ENCODE measurements at places on chromosomes 5 and 9. TPM values are rescaled to one million over a fixed set of nuclear protein-coding genes. Genes with fewer than 3 reads are reported as not detected.

Gene IFNA21
- not detected for total RNA-seq

Gene WDR31
- 0.28 TPM for total RNA-seq

Gene KCNIP1
- total RNA-seq = not detected

Gene GLRA1
- total RNA-seq = not detected

Gene CMYA5
- total RNA-seq = 0.90 TPM

Gene TMEM252
- not detected for total RNA-seq

Gene CNTNAP3
- 1.1 TPM for total RNA-seq

Gene VLDLR
- 9.0 TPM for total RNA-seq

Gene C7
- 0.54 TPM for total RNA-seq

Gene SSNA1
- 63.9 TPM for total RNA-seq

Gene IPPK
- total RNA-seq = 25.1 TPM

Gene HNRNPK
- 601 TPM for total RNA-seq

Gene CD14
- 0.18 TPM for total RNA-seq

Gene INSL4
- total RNA-seq = not detected

Gene NEUROG1
- not detected for total RNA-seq

Gene CCDC192
- not detected for total RNA-seq
